ENCODE measurements at places on chromosomes 1 and 21. TPM values are rescaled to one million over a fixed set of nuclear protein-coding genes. Genes with fewer than 3 reads are reported as not detected.

FCRL1 gene
- total RNA-seq = not detected

MPL gene
- total RNA-seq = not detected

ERG gene
- total RNA-seq = not detected

HTR1D gene
- total RNA-seq = not detected

TOR1AIP2 gene
- total RNA-seq = 43.7 TPM

CD5L gene
- total RNA-seq = not detected

TEX38 gene
- not detected for total RNA-seq

LCE2B gene
- not detected for total RNA-seq

Data from activated naive CD4-positive, alpha-beta T cell treated with anti-CD3 and anti-CD28 coated beads, Interleukin-2, amount 10 ng/mL, durations not matched to agents 5 hours and 36 hours (primary cell).